ENCODE measurements at places on chromosomes 1 and 21.

- DNase-seq: no peak
These were observed 46.5 kb upstream of the TLR5 start for GRCh38 chr1:223189525-223189902.

DNA sequence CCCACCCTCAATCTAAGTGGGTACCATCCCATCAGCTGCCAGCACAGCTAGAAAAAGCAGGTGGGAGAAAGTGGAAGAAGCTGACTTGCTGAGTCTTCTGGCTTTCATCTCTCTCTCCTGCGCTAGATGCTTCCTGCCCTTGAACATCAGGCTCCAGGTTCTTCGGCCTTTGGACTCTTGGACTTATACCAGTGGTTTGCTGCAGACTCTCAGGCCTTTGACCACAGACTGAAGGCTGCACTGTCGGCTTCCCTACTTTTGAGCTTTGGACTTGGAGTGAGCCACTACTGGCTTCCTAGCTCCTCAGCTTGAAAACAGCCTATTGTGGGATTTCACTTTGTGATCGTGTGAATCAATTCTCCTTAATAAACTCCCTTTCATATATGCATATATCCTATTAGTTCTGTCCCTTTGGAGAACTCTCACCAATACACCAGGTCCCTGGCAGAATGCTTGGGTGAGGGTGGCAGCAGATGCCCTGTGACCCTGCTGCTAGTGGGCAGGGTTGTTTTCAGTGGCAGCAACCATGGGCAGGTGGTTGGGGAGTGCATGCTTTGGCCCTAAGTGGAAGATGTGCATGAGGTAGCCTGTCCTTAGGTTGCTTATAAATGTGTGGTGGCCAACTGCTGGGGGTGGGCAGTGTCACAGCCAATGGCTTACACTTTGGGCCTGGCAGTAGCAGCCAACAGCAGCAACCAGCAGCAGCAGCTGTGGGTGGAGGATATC lies 10.8 kb upstream of the ADAM30 start:
- DNase-seq: no peak

DNA sequence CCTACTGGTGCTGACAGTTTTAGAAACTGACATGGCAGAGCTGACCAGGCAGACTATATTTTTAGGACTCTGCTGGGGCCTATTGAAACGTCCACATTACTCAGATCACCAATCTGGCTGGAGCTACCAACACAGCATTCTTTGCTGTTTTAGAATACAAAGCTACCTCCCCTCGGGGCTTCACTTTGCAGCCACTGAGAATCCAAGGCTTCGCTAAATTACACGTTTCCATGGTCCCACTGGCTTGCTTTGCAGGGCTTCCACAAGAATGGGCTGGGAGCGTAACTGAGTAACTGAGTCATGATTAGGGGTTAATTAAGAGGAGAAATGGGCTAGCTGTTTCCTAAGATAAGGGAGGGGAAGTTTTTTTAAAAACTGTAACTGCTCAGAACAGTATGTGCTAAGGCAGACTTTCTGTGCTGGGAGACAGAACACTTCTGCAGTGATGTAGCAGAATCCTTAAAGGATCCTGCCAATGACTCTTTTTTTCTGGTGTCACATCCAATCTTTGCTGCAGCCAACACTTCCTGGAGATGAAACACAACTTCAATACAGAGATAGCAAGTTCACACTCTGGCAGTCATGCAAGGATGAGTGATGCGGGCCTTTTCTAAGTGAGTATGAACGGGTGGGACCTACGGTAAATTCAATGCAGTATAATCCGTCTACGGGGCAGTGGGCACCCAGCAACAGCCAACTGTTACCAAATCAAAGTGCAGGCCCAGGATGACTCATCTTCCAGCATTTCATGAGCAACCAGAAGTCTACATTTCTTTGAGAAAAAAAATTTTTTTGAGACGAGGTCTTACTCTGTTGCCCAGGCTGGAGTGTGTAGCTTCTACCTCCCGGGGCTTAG lies 21.5 kb downstream of the NDUFS5 start:
- no peak for DNase-seq

- DNase-seq: peak; percentile 45
These were observed 81.5 kb downstream of the ABCA4 start for GRCh38 chr1:94039514-94039870.

DNA sequence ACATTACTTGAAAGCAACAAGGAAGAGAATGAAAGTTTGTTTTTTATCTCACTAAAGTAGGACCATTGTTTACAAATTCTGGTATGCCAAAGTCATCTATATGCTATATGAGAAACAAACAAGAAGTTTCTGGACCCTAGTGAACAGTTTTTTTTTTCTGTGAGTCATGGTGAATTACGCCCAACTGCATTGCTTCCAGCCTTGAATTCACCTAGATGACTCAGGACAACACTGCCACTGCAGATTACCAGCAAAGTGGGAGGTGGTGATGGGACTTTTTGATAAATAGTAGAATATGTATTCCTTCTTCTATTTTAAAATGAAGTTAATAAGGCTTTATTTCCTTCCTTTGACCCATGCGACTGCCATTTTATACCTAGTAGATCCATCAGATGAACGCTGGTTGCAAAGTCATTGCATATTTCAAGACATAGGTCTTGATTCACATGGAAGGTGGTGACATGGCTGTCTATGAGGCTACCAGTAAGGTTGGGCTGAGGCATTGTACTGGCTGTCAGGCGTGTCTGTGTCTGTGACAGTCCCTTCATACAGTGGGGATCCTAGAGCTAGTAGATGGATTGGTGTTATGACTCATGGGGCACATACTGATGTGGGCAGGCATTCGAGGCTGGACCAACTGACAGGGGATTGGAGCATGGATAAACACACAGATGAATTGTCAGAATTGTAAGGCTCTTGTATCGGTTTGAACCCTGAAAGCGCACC lies 49.1 kb upstream of the APOBEC4 start:
- no peak for DNase-seq

GRCh38 chr1:231666220-231666936 lies 39.8 kb downstream of the DISC1 start:
- DNase-seq: no peak

DNA sequence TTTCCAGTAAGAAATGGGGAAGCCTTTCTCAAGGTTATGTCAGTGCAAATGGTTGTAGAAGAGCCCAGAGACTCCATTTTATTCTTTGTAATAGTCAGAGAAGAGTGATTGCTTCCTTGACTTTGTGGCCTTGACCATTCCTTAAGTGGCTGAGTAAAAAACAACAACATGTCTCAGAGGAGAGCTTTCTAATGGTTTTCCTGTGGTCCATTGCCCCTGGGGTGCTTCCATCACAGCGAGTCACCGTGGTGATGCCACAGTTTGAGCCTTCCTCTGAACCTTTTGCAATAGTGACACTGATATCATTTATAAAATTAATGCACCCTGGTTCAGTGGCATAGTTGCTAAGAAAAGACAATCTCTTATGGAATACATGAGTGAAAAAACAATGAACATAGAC lies 38.6 kb downstream of the PAPPA2 start:
- no peak for DNase-seq

- peak; percentile 2 for DNase-seq
These were observed 24.4 kb downstream of the OR10R2 start for GRCh38 chr1:158496374-158496773.

DNA sequence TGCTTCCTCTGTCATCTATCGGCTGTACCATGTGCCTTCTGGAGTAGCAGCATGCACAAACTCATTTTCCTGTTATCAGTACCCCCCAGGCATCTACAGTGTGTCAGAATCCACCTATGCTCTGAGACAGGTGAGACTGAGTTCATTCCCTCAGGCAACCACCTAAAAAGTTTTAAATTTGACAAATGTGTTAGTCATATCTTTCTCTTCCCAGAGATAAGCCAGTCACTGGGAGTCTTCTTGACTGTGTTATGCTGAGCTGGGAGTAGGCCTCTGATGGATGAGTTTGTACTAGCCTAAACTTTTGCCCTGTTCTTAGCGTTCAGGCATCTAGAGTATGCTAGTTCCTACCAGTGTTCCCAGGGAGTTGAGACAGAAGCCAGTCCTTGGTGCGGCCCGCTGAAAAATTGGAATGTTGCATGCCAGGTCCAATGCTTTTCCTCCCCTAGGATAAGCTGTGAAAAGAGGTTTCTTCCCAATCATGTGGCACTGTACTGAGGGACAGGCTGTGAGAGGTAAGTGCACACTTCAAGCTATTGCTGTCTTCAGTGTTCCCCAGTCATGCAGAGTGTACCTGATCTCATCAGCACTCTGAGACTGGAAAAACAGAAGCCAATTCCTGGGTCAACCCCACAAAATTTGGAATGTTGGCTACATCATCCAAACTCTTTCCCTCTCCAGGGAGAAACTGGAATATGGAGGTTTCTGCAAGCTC lies 1202.3 kb downstream of the NCAM2 start:
- DNase-seq: no peak

DNA sequence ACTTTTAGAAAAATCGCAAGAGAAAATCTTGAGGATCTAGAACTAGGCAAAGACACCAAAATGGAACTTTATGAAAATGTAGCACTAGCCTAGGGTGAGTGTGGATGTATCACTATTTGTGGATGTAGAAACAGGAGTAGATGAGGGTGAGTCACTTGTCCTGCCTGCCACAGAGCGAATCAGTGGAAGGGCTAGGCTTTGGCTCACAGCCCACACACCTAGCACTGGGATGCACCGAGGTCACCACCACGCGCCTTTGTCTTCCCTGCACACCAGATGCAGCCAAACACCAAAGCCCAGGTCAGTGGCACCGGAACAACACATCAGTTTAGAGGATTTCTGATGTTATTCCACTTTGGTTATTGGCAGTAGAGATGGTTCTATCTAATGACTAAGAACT lies 38.2 kb downstream of the PKNOX1 start:
- DNase-seq: no peak

DNA sequence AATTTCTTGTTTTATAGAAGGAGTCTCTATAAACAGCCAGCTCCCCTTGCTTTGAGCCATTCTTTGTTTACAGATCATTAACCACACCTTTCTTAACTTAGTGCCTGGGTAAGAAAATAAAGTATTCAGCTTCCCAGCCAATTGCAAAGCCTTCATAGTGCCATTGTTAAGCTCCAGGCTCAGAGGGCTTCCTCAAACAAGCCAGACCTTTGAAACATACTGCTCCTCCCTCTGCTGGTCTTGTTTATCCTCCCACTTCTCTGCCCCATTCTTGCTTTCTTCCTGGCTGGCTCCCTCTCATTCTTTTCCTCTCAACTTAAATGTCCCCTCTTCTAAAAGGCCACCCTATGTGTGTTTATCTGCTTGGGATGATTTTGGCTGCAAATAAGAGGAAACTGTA lies 319.4 kb upstream of the ST6GALNAC5 start:
- no peak for DNase-seq

DNA sequence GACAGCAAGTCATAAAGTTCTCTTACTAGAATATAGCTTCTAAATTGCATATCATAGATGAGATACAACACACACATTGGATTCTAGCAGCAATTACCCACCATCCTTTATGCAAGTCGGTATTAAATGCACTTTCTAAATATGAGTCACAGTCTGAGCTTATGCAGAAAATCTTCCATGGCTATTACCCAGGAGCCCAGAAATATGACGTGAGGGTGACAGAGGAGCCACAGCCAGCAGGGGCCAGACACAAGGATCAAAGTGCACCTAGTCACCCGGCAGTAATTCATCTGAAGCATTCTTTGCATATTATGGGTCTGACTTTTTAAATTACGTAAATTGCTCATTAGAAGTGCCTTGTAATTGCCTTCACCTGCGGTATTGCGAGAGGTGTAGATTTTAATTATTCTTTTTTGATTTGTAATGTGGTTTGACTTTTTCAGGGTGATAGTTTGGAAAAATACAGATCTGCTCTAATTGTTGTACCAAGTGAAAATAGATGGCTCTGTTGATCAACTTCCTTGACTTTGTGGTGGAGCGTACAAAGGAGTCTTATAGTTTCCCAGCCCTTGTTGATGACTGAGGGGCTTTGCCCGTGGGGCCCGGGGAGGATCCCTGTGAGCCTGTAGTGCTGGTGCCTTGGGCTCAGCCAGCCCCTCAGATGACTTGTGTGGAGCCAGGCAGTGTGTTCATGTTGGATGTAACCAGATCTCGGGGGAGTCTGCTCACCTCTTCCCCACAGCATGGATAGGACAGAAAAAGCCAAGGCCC lies 470.0 kb upstream of the VAMP3 start:
- DNase-seq: no peak

DNA sequence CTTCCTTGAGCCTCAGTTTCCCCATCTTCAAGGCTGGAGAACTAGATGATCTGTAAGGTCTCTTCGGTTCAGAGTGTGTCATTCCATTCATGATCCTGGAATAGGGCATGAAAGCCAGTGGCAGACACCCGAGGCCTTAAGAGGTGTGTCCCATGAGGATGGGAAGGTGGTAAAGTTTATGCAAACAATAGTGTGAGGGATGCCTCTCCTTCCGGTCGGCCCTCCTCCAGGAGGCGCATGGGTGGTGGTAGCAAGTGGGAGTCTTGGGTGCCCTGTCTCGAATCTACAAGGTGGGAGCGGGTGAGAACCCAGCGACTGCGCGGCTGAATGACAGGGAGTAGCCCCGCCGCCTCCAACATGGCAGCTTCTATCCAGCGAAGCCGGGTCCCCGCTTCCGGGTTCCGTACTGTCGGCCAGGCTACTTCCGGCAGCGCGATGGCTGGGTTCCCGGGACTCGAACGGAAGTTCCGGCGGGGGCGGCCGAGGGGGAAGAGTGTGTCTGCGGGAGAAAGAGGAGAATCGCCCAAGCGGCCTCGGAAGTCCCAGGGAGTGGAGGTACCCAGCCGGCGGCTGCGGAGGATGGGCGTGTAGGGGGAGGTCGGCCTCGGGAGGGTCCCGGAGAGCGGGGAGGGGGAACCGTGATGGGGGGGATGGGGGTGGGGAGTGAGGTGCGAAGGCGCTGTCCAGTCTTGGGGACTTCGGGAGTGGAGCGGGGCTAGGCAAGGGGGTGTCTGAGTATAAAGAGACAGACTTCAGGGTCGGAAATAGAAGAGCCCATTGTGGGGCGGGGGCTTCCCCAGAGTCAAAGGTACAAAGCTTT lies at the start of gene LYPLA2:
Gene LYPLA2, plus strand, starts transcription at position 450 of the 820 bp plus-strand sequence. CDS start 1,538 bp downstream, outside the sequence.
- peak; percentile 82 for DNase-seq

GRCh38 chr1:158706096-158706495 lies 5.6 kb upstream of the OR6K2 start:
- no peak for DNase-seq

DNA sequence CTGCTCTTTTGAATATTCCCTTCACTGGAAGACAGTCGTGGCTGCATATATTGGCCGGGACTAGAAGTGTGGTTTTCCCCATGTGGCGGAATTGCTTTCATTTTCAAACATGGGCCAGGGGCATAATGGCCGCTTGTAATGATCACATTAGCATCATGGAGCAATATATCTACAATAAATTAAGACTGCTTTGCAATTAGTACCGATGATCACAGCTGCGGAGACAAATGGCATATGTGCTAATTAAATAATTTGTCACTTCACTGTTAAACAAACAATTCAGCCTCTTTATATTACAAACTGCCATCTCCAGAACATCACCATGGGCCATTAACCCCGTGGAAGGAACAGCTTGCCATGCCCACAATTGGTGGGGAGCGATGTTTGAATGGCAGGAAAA lies 68.2 kb upstream of the OLIG2 start:
- DNase-seq: no peak

- DNase-seq: peak; percentile 11
These were observed 44.3 kb downstream of the INAVA start for GRCh38 chr1:200938955-200939354.

DNA sequence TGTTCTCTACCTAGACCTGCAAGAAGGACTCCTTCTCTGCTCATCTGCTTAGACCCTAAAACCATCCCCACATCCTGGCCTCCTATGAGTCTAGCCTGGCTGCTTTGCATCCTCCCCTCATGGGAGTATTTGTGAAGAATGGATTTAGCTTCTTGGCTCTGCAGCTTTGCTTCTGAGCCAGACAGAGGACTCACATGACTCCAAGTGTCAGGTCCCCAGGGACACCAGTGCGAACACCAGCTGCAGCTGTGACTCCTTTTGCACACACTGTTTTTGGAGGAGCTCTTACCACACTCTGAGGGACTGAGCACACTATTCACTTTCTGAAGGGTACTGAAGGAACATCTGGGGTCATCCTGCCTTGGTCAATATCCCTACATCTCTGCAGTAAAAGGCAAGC lies 131.8 kb upstream of the SGIP1 start:
- DNase-seq: peak; percentile 70

All from CD4-positive, alpha-beta T cell treated with Interferon alpha-2 for 1 hour (primary cell).